ENCODE measurements at places on chromosomes 4 and X.

DNA sequence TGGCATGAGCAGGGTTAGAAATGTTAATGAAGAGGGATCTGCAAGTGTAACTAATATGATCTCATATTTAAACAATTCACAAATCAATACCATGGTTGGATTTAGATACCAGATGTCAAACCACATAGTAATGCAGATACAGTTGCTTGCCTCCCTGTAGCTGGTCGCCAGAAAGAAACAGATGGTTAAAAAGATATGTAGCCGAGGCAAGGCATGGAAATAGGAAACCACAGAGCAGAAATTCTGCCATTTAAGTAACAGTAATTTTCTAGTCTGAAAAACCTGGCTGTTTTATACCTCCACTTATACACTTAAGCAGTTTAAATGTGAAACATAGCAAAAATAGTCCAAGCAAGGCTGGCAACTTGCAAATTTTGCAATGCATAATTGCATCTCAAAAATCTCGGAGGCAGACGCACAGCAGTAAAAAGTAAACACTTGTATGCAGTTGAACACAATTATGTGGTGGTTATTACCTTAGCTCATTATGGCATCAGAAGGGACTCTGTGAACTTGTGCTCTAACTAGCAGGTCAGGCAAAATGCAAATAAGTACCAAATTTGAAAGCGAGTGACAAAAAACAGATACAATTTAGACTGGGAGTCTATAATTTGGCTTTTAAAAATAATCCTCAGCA lies 126.8 kb downstream of the NAA11 start:
- no peak for DNase-seq

DNA sequence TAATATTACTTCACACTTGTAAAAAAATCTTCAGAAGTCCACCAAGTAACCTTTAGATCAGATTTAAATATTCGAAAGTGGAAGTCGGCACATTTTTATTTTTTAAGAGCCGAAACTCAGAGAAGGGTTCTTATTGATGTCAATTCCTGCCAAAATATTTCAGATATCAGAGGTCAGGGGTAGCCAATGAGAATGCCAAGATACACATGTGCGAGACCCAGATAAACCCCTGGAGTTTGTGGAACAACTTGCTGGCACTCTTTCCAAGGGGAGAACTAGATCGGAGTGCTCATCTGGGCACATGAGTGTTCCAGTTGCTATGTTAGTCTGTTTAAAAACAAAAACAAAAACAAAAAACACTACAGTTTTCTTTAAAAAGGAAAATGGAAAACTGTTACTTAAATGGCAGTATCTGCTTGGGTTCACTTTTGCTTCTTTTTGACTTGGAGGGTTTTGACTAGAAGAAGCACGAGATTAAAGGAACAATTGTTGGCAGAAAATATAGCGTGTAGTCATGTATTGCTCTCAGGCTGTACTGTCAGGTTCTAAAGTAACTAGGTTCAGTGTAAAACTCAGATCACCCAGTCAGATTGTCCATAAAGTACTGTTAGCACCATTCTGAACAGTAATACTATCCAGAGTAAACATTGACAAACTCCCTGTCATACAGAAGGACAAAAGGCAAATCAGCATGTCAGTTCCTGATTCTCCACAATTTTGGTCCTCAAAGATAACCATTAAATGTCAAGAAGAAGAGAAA lies 188.0 kb upstream of the PACRGL start:
- DNase-seq: no peak

DNA sequence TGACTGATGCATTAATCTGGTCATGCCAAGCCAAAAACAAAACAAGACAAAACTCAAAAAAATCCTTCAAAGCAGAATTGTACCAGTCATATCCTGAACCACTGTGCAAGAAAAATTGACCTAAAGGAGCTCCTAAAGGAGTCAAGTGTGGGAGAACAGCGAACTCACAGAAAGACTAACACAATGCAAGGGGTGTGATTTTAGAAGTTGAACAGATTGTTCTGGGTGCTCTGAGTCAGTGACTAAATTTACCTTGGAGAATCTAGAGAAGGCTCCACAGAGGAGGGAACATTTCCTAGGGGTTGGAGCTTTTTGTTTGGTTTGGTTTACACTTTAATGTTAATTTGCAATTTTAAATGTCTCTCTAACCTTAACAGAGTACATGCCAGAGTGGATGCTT lies 48.9 kb upstream of the PHF8 start:
- DNase-seq: no peak

GRCh38 chrX:39777623-39778025 lies 320.1 kb downstream of the BCOR start:
- DNase-seq: no peak

DNA sequence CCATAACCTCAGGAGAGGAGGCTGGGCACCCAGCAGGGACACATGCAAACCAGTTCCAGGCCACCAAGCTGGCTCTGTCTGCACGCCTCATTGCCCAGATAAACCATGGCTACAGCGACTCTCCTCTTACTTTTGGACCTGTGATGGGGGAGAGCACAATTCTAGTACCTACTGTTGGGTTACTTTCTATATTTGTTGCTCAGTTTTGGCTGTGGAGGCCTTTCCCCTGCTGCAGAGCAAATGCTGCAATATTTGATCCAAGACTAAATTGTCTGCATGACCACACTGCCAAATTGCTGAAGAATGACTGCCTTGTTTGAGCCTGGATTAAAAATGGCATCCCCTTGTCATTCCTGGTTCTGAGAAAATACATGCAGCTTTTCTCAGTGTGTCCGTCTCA lies 253.5 kb downstream of the ARHGAP10 start:
- DNase-seq: no peak

DNA sequence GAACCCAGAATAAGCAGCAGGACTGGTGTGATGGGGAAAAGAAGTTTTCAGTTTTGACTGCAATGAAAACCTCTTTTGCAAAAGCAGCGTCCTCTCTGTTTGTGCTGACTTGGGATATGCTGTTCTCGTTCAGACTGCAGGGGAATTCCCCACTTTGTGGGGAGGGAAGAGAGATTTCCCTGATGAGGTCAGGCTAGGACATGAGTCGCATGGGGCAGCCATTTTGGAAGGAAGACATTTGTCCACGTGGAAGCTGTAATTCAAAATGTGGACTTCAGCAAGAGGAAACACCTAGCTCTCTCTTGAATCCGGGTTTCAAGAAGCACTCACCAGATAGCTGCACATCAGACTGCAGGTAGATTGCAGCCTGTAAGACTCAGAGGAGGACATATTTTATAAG lies 39.3 kb downstream of the ING2 start:
- DNase-seq: no peak

- no peak for DNase-seq
Observed at GRCh38 chr4:6561173-6561516, 13.8 kb upstream of the MAN2B2 start.

GRCh38 chrX:136867518-136867917 lies 13.0 kb downstream of the RBMX start:
- no peak for DNase-seq

GRCh38 chr4:150983851-150984250 lies 31.2 kb downstream of the LRBA start:
- DNase-seq: no peak

DNA sequence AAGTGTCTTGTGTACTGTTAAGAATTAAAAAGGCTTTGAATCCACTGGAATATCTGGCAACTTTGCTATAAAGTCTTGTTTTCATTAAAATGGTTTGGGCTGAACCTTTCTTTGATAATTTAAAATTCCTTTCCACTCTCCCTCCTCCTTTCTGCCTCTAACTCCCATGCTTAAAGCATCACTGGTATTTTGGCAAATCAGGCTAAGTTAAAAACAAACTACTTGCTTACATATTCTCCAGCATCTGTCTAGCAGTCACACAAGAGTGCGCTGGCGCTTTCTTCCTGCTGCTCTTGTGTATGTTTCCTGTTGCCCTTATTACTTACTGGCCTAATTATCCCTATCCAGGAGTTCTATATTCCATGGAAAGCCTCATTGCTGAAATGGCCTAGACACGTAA lies 136.6 kb downstream of the VEGFC start:
- peak; percentile 54 for DNase-seq

DNA sequence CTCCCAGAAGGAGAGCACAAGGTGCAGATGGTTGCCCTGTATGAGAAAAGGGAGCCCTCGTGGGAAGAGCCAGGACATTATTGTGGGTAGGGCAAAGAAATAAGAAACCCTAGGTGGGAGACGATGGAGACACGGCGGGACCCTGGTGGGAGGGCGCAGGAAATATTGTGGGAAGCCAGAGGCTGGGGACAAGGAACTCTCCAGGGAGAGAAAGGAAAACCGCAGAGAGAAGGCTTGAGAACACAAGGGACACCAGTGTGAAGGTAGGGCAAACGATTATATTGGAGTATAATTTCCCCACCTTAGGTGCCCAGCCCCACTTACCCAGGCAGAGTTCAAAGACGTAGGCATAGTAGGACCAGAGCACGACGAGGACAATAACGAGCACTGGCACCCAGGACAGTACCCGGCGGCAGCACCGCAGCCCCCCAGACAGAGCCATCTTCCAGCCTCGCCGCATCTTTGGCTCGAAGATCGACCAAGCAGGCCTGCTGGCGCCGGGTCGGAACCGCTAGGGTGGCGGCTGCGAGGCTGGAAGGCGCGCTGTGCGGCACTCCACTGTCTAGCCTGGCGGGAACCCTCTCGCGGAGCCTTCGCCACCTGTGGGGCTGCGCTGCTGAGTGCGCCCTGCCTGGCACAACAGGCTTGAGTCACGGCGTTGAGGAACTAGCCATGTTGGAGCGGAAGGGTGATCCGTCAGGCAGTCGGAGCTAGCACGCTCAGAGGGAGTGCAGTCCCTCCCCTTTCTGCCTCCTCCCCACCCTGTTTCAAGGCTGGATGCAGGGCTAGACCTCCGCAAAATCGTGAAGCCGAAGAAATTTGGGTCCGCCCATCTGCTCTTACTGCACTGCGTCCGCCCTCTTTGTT lies at the start of gene ZDHHC15:
Gene ZDHHC15 (minus strand): TSS at position 473 of the 867 bp plus-strand sequence. CDS start 13 bp downstream, at position 460.
- DNase-seq: no peak

DNA sequence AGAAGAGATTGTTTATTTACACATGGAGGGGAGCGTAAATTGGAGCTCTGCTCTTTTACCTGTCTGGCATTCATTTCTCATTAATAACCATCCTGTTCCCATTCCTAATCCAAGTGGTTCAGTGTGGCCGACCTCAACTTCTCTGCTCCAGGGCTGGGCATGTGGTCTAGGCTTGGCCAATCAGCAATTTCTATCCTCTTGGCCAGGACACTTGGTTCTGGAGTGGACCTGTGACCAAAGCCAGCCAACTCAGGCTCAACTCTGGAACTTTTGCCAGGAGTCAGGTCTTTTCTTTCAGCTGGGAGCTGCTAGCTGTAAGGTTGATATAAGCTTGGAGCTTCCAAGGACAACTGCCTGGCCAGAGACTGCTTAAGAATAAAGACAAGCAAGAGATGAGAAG lies 15.6 kb upstream of the RASL11B start:
- no peak for DNase-seq

- DNase-seq: no peak
Observed at GRCh38 chrX:38221391-38221929, 789 bp upstream of the SRPX start.

DNA sequence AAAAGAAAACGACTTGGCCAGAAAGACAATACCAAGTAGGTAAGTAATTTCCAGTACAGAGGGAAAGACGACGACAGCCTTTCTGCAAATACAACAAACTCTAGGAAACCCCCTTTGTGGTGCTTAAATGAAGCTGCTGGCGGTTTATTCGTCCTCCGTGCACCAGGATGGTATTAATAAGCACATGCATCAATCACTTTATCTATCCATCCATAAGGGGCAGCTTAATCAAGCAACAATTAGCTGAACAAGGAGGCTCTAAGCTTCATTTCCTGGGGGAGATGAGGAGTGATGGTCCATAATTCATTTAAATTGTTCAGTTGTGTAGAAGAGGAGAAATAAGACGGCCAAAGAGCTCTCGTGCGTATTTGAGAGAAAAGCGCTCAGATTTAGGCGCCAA lies 26.2 kb downstream of the IRF2 start:
- no peak for DNase-seq

- DNase-seq: peak; percentile 11
Observed at GRCh38 chrX:8971116-8971515, 62.8 kb downstream of the FAM9B start.

DNA sequence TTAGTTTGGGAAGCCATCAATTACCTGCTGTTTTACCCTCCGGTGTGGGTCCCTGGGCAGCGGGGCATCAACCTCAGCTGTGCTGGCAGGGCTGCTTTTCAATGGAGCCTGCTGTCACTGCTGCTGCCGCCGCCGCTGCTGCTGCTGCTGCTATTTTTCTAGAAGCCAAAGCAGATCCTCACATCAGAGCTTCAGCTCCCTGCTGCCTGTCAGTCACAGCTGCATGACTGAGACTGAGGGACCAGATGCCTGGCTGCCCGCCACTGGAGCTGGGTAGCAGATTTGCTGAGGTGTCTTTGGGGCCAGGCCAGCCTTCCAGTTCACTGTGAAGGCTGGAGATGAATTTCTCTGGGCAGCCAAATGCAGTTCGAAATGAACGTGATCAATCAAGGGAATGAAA lies 200.3 kb upstream of the NHS start:
- no peak for DNase-seq

GRCh38 chr4:73275318-73275654 lies 16.7 kb upstream of the ANKRD17 start:
- no peak for DNase-seq

GRCh38 chr4:11436084-11436483 lies 7.4 kb upstream of the HS3ST1 start:
- no peak for DNase-seq

DNA sequence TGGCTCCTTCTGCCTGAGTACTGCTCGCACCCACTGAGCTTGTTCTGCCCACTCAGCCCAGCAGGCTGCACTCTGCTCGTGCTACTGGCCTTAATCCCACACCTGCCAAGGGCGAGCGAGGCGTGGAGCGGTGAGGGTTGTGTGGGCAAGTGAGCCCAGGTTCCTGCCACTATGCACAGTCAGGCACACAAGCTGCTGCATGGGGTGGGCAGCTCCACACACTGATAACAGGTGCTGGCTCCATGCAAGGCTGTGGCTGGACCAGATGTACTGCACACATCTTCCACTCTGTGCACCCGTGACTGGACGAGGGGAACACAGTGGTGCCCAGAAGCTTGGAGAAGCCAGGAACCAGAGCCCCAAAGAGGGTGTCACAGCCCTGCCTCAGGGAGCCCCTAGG lies 184.3 kb upstream of the NUDT6 start:
- no peak for DNase-seq

- DNase-seq: no peak
Observed at GRCh38 chrX:23732704-23733103, 10.4 kb downstream of the ACOT9 start.

DNA sequence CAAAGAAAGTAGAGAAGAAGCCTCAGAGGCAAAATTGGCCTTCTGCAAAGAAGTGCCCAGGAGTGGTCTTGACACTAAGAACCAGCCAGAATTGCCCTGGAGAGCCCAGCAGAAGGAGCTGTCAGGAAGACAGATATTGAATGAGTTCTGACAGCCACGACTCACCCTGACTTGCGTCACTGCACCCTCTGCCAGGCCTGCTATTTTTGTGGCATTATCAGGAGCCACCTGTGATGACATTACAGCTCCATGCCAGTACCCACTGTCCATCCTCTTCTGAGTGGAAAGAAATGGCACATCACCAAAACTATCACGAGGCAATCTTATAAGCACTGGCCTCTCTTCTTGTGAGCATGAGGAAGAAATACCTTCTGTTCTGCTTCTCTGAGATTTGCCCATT lies 67.7 kb downstream of the SMIM20 start:
- no peak for DNase-seq

GRCh38 chr4:146846882-146847281 lies 98.8 kb downstream of the TTC29 start:
- no peak for DNase-seq

Data from AG09319 (cell line).